ENCODE measurements at places on chromosomes 5 and 9. TPM values are rescaled to one million over a fixed set of nuclear protein-coding genes. Genes with fewer than 3 reads are reported as not detected.

Gene SPOCK1
- polyA plus RNA-seq: 1.1 TPM

DNA sequence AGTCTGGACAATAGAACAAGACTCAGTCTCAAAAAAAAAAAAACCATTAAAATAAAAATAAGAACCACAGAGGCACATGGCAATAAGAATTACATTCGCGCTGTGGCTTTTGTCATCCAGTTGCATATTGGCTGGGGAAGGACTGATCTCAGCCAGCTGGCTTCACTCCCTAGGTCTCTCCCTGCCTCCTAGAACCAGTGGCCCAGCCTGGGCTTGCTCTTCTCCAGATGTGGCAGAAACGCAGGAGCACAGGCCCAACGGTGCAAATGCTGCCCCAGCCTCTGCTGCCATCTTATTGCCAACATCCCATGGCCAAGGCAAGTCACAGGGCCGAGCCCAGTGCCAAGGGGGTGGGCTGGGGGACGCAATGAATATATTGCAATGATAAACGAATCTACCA lies 37.0 kb downstream of the NKX2-5 start:
- no peak for DNase-seq

GRCh38 chr5:152306386-152306785 lies 98.7 kb downstream of the NMUR2 start:
- DNase-seq: no peak

DNA sequence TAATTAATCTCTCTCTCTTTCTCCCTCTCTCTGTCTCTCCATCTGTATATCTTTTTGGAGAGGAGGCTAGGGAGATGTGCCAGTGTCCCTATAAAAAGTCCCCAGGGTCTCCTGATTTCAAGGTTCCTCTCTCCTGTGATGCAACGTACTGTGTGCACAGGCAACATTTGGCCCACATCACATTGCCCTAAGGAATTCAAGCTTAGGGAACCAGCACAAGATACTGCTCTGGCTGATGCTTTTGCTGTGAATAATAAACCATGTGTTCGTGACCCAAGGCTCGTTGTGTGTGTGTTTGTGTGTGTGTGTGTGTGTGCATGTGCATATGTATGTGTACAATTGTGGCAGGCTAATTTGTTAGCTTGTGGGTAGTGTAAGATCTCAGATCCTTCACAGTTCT lies 9.7 kb downstream of the SPATA9 start:
- peak; percentile 11 for DNase-seq

DNA sequence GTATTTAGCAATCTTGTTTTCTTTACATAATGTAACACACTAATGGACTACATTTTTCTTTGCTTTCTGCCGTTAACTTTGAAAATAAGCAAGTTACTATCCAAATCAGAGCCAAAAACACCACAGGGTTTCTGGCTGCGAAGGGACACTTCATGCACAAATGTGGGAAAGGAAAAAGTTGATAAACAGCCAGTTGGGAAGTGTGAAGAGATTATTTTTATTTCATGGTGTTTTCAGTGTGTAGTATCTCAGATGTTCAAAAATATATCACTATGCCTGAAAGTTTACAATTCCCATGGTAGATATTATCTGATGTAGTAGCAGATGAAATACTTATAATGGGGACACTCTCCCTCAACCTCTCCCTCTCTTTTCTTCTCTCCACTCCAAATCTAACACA lies 135.3 kb downstream of the CETN3 start:
- DNase-seq: no peak

DNA sequence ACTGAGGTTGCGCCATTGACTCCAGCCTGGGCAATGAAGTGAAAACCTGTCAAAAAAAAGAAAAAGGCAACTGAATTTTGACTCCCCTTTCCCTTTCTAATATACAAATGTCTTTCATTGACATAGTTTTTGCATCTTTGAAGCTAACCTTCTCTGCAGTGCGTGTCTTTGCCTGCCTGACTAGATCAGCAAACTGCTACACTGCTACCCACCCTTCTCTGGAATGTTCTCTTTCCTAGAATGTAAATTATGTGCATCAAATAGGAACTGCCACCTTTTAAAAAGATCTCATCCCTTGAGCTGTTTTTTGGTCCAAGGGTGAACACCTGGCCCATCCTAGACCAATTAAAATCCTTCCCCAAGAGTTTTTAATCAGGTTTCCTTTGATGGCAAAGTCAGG lies 127.6 kb downstream of the SLC28A3 start:
- DNase-seq: no peak

- DNase-seq: no peak
Measured at GRCh38 chr5:120533581-120533980, 69.5 kb downstream of the PRR16 start.

GRCh38 chr9:33106372-33106771 lies 29.9 kb upstream of the SMU1 start:
- no peak for DNase-seq

- DNase-seq: no peak
Measured at GRCh38 chr5:179619776-179620175, 3.7 kb downstream of the HNRNPH1 start.

DNA sequence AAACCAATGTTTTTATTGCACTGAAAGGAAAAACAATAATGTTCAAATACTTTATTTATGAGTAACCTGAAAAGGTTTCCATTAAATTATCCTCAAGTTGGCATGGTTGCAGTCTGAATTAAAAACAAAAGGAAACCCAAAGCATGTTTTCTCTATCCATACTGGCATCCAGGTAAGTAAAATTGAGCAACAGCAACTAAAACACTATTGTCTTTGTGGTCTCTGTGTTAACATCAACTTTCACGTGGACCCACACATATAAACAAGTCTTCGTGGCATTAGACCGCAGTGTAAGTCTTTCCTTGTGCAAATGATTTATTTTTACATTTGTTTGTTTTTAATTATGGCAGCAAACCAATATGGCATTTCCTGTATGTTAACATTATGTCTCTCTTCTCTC lies 757.6 kb downstream of the SEMA5A start:
- DNase-seq: no peak

DNA sequence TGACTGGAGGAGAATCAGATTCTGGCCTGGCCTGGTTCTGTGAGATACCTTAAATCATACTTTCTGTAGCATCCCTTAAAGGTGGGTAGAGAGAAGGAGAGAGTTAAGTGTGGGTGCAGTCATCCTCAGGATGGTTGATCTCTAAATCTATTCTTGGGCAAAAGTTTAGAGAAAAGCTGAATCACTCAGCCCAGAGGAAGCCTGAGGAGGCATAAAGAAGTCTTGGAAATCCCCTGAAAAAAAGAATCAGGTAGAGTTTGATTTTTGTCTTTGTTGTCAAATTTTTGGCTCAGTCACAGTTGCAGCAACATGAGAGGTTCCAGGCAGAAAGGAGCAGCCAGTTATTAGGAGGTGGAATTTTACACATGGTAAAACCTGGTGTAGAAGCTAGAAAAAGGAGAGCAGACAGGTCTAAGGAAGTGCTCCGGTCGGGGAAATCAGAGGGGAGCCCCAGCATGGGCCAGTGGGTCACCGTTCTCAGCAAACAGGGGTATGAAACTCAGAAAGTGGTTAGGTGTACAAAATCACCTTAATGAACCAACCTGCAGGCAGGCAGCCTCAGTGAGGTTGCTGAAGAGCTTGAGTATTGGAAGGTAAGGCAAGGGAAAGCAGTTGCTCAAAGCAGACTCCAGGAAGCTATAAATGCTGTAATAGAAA lies 116.2 kb upstream of the CNTLN start:
- no peak for DNase-seq

- peak; percentile 92 for DNase-seq
Measured at GRCh38 chr9:106916466-106917235, 53.7 kb downstream of the ZNF462 start.
